ENCODE measurements at places on chromosomes 7 and 10.

DNA sequence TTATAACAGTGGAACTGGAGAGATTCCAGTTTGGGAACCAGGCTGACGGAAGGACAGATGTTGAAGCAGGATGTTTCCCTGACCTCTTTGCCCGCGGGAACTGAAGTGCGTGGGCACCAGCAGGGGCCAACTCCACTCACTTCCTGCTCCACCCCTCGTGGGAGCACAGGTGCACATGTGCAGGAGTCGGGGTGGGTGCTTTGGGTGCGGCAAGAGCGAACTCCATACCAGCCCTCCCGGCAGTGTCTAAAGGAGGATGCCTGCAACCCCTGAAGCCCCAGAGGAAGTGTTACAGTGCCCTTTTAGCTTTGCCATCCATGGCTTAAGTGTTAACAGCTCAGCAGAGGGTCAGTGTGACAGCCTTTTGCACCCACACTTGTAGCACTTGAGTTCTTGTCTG is 27.4 kb upstream of the UBE3C start:
- no peak for DNase-seq

GRCh38 chr7:80618096-80618495 is 20.3 kb upstream of the CD36 start:
- DNase-seq, result no peak

DNA sequence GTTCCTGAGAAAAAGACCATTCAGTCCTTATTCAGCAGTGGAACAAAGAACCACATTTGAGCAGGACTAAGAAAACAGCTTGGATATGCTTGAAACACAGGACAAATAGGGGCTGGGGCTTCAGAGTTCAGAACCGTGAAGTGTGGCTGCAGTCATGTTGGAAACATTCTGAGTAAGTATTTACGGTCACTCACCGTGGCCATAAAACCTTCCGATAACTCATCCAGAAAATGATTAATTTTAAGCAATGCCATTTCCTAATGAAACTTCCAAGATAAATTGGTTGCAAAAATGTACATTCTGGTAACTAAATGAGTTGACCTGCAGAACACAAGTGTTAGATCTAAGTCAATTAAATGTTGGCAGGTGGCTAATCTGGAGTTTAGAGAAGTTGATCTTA is 279.2 kb downstream of the CXCL12 start:
- DNase-seq, result no peak

DNA sequence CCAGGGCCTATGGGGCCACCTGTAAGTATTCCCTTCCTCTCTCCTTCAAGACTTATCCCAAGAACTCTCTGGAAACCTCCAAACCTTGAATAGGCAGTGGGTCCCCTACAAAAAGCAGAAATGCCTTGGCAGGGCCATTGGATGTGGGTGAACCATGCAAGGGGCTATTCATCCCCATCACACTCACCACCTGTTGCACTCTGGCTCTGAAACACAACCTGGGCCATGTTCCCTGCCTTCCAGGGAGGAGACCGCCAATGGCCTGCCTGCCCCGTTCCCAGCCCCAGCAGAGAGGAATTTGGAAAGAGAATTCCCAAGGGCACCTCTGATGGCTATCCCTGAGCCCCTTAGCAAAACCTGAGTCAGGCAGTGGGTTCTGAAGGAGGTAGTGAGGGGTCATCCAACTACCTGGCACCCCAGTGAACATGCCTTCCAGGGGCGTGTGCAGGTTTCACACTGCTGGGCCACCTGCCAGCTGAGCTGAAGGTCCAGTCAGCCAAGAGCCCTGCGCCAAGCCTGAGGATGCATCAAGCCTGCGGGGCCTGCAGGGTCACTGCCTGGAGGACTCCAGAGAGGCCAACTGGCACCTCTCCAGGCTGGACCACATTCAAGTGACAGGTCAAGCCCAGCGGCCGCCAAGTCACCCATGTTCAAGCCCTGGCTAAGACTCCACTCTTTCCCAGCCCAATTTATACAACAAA is 101.3 kb downstream of the COL13A1 start:
- DNase-seq, result no peak

DNA sequence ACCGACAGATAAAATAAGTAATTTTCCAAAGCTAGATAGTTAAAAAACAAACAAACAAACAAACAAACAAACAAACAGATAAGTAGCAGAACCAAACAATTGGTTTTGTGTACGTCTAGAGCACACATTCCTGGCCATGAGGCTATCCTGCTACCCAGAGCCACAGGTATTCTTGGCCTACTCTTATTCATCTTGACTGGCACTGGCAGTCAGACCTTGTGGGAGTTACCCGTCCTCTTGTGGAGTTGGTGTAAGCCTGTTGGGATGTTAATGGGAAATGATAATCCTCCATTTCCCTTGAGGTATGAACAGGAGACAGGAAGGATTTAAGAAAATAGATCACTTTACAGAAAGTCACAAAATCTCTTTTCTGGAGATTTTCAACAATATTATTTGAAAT is 142.4 kb upstream of the MEOX2 start:
- DNase-seq, result no peak

DNA sequence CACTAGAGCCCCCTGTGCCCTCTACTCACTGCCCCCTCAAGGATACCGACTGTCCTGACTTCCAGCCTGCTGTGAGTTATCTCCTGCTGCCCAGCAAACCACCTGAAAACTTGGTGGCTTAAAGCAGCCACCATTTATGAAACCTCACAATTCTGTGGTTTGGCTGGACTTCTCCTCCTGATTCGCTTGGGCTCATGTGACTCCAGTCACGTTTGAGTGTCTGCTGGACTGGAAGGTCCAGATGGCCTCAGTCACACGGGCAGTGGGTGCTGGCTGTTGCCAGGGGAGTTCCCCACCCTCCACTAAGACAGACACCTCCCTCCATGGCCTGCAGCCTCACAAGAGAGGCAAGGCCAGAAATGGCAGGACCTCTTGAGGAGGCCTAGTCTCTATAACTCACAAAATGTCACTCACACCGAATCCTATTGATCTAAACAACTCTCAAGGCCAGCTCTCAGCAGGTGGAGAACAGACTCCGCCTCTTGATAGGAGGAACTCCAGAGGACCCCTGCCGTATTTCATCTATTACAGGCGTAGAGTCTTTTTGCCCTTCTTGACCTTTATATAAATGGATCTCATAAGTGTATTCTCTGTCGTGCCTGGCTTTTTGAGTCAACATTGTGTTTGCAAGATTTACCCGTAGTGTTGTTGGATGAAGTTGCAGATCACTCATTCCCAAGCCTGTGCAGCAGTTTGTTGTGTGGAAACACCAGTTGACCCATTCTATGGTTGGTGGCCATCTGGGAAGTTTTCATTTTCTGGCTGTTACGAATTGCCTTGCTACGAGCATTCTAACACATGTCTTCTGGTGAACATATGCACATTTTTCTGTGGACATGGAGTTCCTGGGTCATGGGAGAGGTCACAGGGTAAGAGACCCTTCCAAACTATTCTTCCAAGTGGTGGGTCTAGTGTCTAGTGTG is 48.3 kb downstream of the ZMIZ1 start:
- no peak for DNase-seq

- DNase-seq, result no peak
Measured at GRCh38 chr10:124447751-124448466, 1.9 kb downstream of the NKX1-2 start.
